ENCODE measurements at places on chromosomes 2 and 18.
A peak's percentile ranks its signal among the peaks of the same experiment; 100 is the strongest.

DNA sequence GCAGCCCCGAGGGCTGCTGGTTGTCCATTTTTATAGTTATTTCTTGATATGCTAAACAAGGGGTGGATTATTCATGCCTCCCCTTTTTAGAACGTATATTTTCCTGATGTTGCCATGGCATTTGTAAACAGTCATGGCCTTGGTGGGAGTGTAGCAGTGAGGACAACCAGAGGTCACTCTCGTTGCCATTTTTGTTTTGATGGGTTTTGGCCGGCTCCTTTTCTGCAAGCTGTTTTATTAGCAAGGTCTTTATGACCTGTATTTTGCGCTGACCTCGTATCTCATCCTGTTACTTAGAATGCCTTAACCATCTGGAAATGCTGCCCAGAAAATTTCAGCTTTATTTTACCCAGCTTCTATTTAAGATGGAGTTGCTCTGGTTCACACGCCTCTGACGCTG lies 825.8 kb upstream of the CDH2 start:
- DNase-seq = no peak

- DNase-seq = no peak
These were observed 364.3 kb downstream of the RNF144A start for GRCh38 chr2:7281231-7282201.

- DNase-seq = no peak
These were observed 162.6 kb downstream of the PDE11A start for GRCh38 chr2:177909962-177910361.

GRCh38 chr2:241867776-241868420 lies 1.6 kb upstream of the RTP5 start:
- no peak for DNase-seq

DNA sequence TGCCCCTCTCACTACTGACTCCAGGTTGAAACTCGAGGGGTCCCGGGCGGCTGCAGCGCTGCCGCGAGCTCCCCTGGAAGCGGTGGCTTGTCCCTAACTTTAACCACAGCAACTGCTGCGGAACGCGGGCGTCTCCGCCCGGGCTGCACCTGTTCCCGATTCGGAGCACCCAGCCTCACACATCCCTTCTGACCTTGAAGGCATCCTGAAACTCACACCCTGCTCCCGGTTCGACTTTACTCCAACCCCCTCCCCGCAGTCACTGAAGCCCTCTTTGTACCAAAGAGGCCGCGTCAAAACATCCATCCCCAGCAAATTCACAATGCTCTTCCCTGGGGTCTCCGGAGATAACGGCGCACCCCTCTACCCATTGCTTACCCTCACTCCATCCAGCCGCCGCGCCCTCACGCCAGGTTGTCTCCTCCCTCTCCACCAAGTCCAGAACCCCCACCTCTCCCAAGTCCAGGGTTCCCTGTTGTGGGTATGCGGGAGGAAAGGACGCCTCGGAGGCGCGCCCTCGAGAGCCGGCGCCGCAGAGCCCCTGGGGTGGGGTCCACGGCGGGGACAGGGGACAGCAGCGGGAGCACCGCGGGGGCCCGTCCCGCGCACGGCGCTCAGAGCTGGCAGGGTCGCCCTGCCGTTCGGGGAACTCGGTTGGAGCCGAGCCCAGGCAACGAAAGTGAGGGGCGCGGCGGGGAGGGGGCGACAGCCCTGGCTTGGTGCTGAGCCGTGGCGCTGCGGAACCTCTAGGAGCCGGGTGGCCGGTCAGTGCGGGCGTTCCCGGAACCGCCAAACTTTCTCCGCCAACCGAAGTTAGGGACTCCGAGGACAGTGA lies 934 bp downstream of the MYO5B start:
- DNase-seq = peak; percentile 22

- DNase-seq = no peak
These were observed 148.6 kb downstream of the HAUS1 start for GRCh38 chr18:46252759-46253158.
